Activated CD4-positive, alpha-beta T cell treated with anti-CD3 and anti-CD28 coated beads, Interleukin-10, Interleukin-2, amounts not matched to agents 100 ng/mL and 50 ng/mL, durations not matched to agents 16 hours and 8 hours (primary cell): ENCODE measurements at places on chromosomes 7 and 10.
A peak's percentile ranks its signal among the peaks of the same experiment; 100 is the strongest.

DNA sequence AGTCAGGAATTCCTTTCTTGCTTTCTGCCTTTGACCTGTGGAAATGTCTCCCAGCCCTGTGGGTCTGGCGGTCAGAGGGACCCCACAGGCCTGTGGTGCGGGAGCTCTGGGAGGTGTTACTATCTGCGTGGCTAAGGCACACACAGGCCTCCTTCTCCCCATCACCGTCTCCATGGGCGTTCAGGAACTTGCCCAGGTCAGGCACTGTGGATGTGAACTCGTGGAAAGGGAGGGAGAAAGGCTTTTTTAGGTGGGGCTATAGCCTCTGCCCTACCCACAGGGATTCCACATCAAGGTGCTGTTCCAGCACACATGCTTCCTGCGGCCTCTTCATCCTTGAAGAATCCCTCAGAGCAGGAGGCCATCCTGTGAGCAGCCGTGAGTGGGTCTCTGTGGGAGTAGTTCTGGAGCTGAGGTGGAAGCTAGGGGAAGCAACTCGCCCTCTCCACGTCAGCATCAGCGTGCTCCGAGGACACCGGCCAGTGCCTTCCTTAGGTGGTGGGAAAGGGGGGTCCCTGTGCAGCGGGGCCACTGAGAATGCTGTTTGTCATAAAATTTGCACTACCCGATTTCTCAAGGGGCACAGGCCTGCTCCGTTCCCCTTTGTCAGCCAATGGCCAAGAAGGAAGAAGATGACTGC lies 7.5 kb upstream of the ATP6V0E2 start:
- DNase-seq = no peak

DNA sequence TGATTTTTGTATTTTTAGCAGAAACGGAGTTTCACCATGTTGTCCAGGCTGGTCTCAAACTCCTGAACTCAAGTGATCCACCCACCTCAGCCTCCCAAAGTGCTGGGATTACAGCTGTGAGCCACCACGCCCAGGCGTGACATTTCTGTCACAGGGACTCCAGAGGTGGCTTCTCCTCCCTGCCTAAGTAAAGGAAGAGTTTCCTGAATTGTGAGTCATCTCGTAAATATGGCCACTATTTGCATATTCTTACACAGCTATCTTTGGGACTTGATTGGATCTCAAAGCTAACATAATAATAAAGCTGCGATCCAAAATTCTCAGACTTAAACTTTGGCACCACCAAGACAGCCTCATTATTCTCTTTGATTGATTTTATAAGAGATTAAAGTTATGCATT lies 50.1 kb downstream of the ADARB2 start:
- no peak for DNase-seq

GRCh38 chr7:41769162-41769561 lies 66.3 kb upstream of the INHBA start:
- no peak for DNase-seq

GRCh38 chr7:106009503-106010226 lies 46.6 kb downstream of the CDHR3 start:
- DNase-seq = peak; percentile 87

DNA sequence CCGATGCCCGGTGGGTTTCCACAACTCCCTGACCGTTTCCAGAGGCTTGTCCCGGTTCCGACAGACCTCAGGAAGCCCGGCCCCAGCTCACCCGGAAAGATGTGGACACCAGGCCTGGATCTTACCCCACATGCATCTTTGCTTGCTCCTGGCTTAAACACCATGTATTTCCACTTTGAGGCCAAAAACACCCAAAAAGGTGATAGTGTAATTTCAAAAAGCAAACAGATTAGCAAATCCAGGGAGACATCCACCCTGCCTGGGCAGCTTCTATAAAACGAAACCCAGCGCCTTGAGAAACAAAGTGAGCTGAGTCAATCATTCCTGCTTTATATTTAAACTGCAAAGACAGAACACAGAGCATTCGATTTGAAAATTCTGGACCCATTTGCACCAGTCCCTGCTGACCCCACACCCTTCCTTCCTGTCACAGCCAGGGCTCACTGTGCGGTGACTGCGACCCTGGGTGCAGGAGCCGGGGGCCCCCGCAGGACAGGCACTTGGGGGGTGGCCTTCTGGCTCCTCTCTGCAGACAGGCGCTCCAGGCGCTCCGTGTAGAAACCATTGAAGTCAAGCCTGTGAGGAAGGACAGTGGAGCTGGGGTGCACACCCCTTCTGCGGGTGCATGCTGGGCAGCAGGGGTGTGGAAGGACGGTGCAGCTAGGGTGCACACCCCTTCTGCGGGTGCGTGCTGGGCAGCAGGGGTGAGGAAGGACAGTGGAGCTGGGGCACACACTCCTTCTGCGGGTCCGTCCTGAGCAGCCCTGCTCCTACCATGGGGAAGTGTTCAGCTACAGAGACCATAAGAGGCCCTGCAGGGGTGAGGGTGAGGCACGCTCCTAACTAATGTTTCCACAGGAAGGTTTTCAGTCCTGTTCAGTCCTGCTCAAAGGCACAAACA lies 2.9 kb upstream of the ADAM8 start:
- DNase-seq = no peak

GRCh38 chr7:137453356-137453755 lies 109.8 kb upstream of the PTN start:
- no peak for DNase-seq

DNA sequence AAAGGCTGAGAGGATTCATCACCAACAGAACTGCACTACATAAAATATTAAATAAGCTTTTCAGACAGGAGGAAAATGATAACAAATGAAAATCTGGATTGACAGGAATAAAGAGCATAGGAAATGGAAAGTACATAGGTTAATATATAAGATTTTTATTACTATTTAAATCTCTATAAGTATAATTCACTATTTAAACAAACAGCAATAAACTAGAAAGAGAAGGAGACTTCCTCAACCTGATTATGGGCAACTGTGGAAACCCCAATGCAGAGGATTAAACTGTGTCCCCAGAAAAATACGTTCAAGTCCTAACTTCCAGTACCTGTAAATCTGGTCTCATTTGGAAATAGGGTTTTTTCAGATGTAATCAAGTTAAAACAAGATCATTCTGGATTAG lies 14.8 kb upstream of the ASL start:
- no peak for DNase-seq

DNA sequence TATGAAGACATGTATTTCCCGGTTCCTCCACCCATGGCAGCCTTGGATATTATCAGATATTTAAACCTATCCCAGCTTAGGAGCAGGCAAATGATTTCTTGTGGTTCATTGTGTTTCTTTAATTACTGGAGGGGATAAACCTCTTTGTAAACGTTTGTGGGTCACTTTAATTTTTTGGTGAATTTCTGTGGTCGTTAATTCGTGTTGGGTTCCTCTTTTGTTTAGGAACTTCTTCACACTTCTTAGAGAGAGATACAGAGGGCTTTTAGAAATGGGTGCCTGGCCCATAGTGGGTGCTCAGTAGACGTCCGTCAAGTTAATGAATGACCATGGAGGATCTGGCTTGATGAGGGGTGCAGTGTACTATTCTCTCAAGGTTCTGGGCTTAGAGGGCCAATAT lies 27.2 kb upstream of the NUB1 start:
- no peak for DNase-seq

DNA sequence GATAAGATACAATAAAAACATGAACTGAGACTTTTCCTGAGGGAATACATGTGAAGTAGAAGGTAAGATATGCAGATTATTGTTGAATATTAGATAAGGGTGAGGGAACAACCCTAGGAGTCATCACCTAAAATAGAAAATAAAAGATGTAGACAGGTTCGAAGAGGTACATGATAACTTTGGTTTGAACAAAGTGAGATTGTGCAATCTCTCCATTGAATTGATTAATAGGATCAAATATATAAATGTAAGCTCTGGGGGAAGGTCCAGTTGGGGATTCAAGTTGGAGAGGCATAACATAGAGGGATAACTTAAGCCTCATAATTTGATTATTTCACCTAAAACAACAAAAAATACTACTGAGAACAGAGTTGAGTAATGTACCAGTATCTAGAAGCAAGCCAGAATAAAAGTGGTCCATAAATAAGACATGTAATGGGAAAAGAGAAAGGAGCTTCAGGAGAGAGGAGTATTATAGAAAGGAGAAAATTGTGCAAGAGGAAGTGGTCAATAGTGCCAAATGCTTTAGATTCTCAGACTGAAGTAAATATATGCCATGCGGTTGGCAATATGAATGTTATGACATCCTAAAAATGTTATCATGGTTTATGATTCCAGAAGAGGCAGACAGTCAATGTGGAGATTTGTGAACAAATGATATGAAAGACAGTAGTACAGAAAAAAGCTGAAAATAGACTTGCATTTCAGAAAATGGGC lies 282.3 kb upstream of the CHRM2 start:
- DNase-seq = no peak

- DNase-seq = no peak
Observed at GRCh38 chr10:24104895-24105294, 104.0 kb upstream of the KIAA1217 start.

GRCh38 chr7:111863269-111863668 lies 301.0 kb upstream of the IMMP2L start:
- no peak for DNase-seq

- no peak for DNase-seq
Observed at GRCh38 chr10:31347705-31348104, 28.7 kb downstream of the ZEB1 start.

GRCh38 chr7:150324373-150324961 lies 1.1 kb upstream of the ACTR3C start:
- DNase-seq = no peak

- DNase-seq = no peak
Observed at GRCh38 chr7:130850956-130851355, 116.9 kb upstream of the KLF14 start.

DNA sequence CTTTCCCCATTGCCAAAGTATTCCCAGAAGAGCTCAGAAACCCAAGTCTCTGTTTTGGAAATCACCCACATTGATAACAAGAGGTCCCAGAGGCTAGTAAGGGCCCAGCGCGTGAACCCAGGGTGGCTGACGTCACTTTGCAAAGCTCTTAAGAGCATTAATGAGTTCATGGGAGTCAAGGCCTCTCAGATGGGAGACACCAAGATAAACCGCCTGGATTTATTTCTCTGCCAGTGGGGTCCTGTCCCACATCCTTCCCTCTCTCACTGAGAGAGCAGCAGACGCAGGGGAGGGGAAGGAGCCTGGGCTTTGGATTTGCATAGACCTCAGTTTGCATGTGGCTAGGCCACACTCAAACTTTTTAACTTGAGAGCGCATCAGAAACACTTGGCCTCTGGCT lies 184.8 kb upstream of the PDE1C start:
- no peak for DNase-seq

- DNase-seq = no peak
Observed at GRCh38 chr7:36546331-36546730, 156.7 kb downstream of the ANLN start.

GRCh38 chr7:818031-818699 lies 14.1 kb upstream of the SUN1 start:
- DNase-seq = peak; percentile 27

- no peak for DNase-seq
Observed at GRCh38 chr7:28587211-28587610, 174.9 kb downstream of the CREB5 start.

DNA sequence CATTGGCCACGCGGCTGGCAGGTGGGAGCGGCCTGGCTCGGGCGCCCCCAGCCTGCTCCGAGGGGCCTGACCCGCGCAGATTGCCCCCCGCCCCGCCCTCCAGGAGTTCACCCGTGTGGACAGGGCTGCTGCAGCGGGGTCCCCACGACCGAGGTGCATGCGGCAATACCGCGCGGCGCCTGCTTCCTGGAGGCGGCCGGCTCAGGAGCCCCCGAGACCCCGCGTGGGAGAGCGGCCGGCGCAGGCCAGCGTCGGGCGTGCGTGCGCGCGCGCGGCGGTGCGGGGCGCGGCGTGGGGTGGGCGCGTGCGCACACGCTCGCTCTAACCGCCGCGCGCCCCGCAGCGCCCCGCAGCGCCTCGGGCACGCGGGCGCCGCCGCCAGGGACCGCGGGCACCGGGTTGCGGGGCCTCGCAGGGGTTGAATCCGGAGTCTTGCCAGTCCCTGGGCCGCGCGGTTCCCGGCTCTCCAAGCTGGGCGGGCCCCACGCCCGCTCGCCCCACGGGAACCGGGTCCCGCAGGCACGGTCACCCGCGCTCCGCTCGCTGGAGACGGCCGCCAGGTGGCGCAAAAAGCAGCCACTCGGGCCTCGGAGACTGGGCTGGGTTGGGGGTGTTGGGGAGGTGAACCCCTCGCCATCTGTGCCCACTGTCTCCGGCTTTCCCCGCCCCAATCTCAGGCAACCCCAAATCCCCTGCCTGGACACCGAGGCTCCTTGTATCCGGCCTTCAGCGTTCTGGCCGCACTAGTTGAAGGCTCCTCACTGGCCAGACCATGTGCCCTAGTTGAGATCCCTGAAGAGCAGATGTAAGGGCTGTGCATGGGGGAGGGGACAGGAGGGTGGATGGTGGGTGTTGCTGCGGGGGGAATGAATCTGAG lies 1.3 kb upstream of the ACHE start:
- DNase-seq = peak; percentile 52

GRCh38 chr7:23058408-23059096 lies 44.6 kb upstream of the HYCC1 start:
- DNase-seq = no peak

DNA sequence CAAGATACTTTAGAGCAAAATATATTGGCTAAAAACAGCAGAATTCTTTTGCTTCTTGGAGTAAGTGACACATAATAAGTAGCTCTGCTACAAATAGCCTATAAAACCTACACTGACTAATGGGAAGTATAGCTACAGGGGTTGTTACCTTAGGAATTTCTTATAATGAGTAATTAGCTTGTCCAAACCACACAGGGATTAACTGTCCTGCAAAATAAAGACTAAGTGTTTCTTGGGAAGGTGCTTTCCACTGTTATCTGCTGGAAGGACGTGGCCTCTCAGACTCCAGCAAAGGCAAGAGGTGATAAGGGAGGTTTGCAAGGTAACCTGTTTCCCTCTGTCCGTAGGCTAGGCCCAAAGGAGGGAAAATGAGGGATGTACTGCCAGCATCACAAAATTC lies 302.4 kb downstream of the DOCK4 start:
- no peak for DNase-seq

- peak; percentile 50 for DNase-seq
Observed at GRCh38 chr10:71531485-71532446, 135.0 kb downstream of the CDH23 start.

DNA sequence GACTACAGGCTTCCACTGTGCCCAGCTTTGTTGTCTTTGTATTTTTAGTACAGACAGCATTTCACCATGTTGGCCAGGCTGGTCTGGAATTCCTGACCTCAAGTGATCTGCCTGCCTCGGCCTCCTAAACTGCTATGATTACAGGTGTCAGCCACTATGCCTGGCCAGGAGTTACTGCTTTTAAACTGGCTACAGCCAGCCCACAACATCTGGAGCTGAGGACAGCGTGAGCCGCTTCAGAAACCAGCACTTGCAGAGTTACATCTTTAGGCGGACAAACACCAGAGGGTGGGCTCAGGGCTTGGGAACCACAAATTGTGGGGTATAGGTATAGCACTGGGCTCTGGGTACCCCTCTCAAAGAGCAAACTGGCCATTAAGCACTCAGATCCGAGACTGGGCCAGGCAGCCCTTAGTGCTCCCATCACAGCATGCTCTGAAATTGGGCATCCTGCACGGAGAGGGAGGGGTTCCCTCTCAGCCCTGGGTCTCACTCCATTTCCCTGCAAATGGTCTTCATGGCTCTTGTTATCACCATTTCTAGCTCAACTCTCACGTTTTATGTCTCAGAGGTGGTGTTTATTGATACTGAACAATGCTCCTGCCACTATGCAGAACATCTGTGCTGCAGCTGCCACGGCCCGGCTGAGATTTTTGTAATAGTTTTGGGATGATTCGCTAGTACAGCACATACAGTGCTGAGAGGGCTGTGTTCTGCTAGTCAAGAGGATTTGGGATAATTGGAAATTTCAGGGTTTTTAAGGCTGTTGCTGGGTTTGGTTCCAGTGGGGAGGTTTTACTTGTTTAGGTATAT lies 146.4 kb upstream of the LYZL2 start:
- DNase-seq = no peak
